ENCODE measurements at places on chromosomes 2 and 18. TPM values are rescaled to one million over a fixed set of nuclear protein-coding genes. Genes with fewer than 3 reads are reported as not detected.

Gene ENOSF1
- 68.3 TPM for polyA plus RNA-seq

Gene DSG4
- not detected for polyA plus RNA-seq

Gene SKOR2
- not detected for polyA plus RNA-seq

Gene C2orf15
- 0.03 TPM for polyA plus RNA-seq

Gene NDUFAF7
- 23.3 TPM for polyA plus RNA-seq

Gene ZRANB3
- 0.81 TPM for polyA plus RNA-seq

Gene PIEZO2
- polyA plus RNA-seq, result 0.07 TPM

Gene PARD6G
- polyA plus RNA-seq, result 2.9 TPM

Gene DBI
- 502 TPM for polyA plus RNA-seq

Gene MEX3C
- polyA plus RNA-seq, result 6.8 TPM

Gene GPR45
- polyA plus RNA-seq, result not detected

Gene REG3A
- polyA plus RNA-seq, result not detected

- H3K36me3 ChIP-seq, result no peaks in the 10 kb centered on the region
Measured at GRCh38 chr18:50849419-50849821, 29.5 kb upstream of the ME2 start.

GRCh38 chr2:214679736-214680135 is 129.7 kb downstream of the BARD1 start:
- no peaks in the 10 kb centered on the region for H3K36me3 ChIP-seq
- no peak for DNase-seq
- H3K27me3 ChIP-seq, result no peaks in the 10 kb centered on the region
- H3K4me1 ChIP-seq, result no peaks in the 10 kb centered on the region

- no peak overlapping the region for H3K4me3 ChIP-seq
- peaks cover 5% of the 10 kb centered on the region for H3K27me3 ChIP-seq
- DNase-seq, result no peak
- no peaks in the 10 kb centered on the region for H3K36me3 ChIP-seq
Measured at GRCh38 chr18:28183418-28184078, 6.6 kb upstream of the CDH2 start.

GRCh38 chr18:73563345-73563744 is 584.3 kb downstream of the FBXO15 start:
- H3K4me1 ChIP-seq, result no peaks in the 10 kb centered on the region
- H3K36me3 ChIP-seq, result no peaks in the 10 kb centered on the region
- no peak overlapping the region for H3K27ac ChIP-seq

DNA sequence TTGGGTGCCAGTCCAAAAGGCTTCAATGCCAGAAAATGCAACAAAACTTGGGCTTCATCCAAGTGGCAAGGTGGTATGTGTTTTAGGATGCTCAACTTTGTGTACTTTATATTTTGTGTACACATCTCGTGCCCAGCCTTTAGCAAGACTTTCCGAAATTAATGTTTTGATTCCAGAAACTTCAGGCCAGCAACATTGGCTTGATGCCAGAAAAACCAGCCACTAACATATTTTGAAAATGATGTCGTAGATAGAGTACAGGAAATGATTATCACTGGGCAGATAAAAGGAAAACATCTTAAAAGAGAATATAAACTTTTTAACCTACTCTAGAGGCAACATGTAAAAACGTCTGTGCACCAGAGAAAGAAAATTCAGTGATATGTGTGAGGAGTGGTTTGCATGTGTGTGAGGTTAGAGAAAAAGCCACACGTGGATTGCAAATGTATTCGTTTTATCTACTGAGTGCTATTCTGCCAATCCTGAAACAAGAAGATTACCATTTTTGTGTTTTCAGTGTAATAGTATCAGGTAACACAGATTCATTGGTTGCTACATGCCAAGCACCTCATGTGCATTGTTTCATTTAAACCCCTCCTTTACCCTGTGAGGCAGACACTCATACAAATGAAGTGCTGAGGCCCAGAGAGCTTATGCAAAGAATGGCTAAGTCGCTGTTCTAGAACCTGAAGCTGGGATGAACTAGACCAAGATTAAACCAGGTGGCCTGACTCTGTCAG is 264.8 kb downstream of the C1D start:
- no peak for DNase-seq
- H3K4me3 ChIP-seq, result no peak overlapping the region
- H3K4me1 ChIP-seq, result peaks cover 16% of the 10 kb centered on the region
- H3K36me3 ChIP-seq, result no peaks in the 10 kb centered on the region
- H3K27ac ChIP-seq, result peak overlapping the region; percentile 46

- H3K4me3 ChIP-seq, result no peak overlapping the region
- H3K27ac ChIP-seq, result no peak overlapping the region
- no peak for DNase-seq
- H3K4me1 ChIP-seq, result no peaks in the 10 kb centered on the region
- H3K36me3 ChIP-seq, result no peaks in the 10 kb centered on the region
Measured at GRCh38 chr2:45498661-45499550, 112.2 kb downstream of the SRBD1 start.

DNA sequence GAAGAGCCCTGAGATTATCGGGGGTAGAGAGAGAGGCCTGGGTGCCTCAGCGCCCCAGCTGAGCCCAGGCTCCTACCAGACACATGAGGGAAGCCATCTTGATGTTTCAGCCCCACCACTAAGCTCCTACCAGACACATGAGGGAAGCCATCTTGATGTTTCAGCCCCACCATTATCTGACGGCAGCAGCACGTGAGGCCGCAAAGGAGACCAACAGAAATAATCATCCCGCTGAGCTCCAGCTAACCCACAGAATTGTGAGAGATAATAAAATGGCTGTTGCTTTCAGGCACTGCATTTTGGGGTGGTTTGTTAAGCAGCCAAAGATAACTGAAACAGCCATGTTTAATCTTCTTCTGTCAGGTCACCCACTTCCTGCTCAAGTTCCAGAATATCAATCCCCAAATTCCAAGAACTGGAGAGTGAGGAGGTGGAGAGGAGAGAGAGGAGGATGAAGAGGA is 29.3 kb upstream of the SOS1 start:
- H3K36me3 ChIP-seq, result no peaks in the 10 kb centered on the region
- no peaks in the 10 kb centered on the region for H3K4me1 ChIP-seq
- H3K27ac ChIP-seq, result no peak overlapping the region
- no peaks in the 10 kb centered on the region for H3K27me3 ChIP-seq
- no peak for DNase-seq

- no peaks in the 10 kb centered on the region for H3K4me1 ChIP-seq
- H3K27ac ChIP-seq, result no peak overlapping the region
Measured at GRCh38 chr2:169072163-169072925, 3.0 kb downstream of the DHRS9 start.

DNA sequence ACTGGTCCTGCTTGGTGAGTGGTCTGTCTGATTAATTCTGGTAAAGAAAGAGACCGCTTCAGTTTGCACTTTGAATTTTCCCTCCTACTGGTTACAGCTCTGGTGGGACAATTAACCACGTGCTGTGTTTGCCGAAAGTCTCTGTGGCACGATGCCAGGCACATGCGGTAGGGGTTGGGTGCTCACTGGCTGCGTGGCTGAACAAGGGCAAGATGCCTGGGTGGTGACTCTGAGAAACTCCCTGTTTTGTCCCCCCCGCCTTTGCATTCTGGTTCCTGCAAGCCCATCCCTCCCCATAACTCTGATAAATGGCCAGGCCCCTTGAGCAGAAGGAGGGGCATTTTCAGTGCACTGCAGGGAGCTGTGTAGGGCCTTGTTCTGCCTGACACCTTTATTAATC is 206.1 kb downstream of the TFCP2L1 start:
- peaks cover 17% of the 10 kb centered on the region for H3K4me1 ChIP-seq
- no peak for DNase-seq

GRCh38 chr2:9310377-9310776 is 103.8 kb downstream of the ASAP2 start:
- no peaks in the 10 kb centered on the region for H3K27me3 ChIP-seq
- no peak overlapping the region for H3K4me3 ChIP-seq
- peaks cover 45% of the 10 kb centered on the region for H3K4me1 ChIP-seq
- peak overlapping the region; percentile 61 for H3K27ac ChIP-seq

GRCh38 chr2:108634576-108635160 is 84.6 kb upstream of the RANBP2 start:
- H3K27me3 ChIP-seq, result no peaks in the 10 kb centered on the region
- H3K27ac ChIP-seq, result peak overlapping the region; percentile 59
- no peak for DNase-seq
- no peak overlapping the region for H3K4me3 ChIP-seq
- H3K36me3 ChIP-seq, result no peaks in the 10 kb centered on the region

GRCh38 chr2:120018549-120018948 is 5.7 kb downstream of the EPB41L5 start:
- peaks cover 4% of the 10 kb centered on the region for H3K36me3 ChIP-seq
- H3K4me3 ChIP-seq, result no peak overlapping the region
- no peak for DNase-seq
- peaks cover 11% of the 10 kb centered on the region for H3K4me1 ChIP-seq
- no peak overlapping the region for H3K27ac ChIP-seq

- DNase-seq, result no peak
- no peaks in the 10 kb centered on the region for H3K36me3 ChIP-seq
- H3K4me3 ChIP-seq, result no peak overlapping the region
- H3K27ac ChIP-seq, result no peak overlapping the region
Measured at GRCh38 chr18:39685303-39685902, 2119.8 kb upstream of the CELF4 start.

GRCh38 chr2:202529389-202529788 is 105.4 kb upstream of the FAM117B start:
- no peak for DNase-seq
- H3K27ac ChIP-seq, result no peak overlapping the region
- H3K4me3 ChIP-seq, result no peak overlapping the region
- H3K36me3 ChIP-seq, result peaks cover 15% of the 10 kb centered on the region
- H3K4me1 ChIP-seq, result no peaks in the 10 kb centered on the region
- H3K27me3 ChIP-seq, result no peaks in the 10 kb centered on the region

- H3K4me1 ChIP-seq, result no peaks in the 10 kb centered on the region
- no peaks in the 10 kb centered on the region for H3K27me3 ChIP-seq
- H3K4me3 ChIP-seq, result no peak overlapping the region
- no peak overlapping the region for H3K27ac ChIP-seq
Measured at GRCh38 chr2:212726403-212726802, 187.8 kb upstream of the ERBB4 start.

DNA sequence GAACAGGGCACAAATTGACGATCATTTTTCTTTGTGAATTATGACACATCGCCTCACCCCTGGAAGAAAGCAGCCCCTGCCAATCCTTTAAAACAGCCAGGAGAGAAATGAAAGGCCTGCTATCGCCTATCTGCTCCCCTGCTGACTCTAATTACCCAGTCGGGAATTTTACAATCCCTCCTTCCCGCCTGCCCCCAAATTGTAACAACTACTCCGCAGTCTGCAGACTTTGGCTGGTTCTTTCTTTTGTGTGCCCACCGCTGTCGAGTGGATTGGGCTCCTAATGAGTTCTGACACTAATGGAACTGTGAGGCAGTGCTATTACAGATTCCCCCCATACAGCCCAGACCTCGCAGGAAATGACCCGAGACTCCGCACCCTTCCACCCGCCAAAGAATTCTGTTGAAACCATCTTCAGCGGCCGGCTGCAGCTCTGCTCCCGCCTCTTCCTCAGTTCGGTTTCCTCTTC is 281.2 kb upstream of the PARD3B start:
- peaks cover 4% of the 10 kb centered on the region for H3K27me3 ChIP-seq
- H3K36me3 ChIP-seq, result no peaks in the 10 kb centered on the region
- no peak overlapping the region for H3K27ac ChIP-seq
- no peak overlapping the region for H3K4me3 ChIP-seq

GRCh38 chr2:61405813-61406212 is 65.1 kb downstream of the USP34 start:
- peaks cover 16% of the 10 kb centered on the region for H3K36me3 ChIP-seq
- H3K27me3 ChIP-seq, result no peaks in the 10 kb centered on the region
- DNase-seq, result no peak
- no peak overlapping the region for H3K4me3 ChIP-seq
- no peak overlapping the region for H3K27ac ChIP-seq
- H3K4me1 ChIP-seq, result no peaks in the 10 kb centered on the region

- H3K27ac ChIP-seq, result peak overlapping the region; percentile 60
- peaks cover 34% of the 10 kb centered on the region for H3K4me1 ChIP-seq
- H3K4me3 ChIP-seq, result no peak overlapping the region
- H3K36me3 ChIP-seq, result no peaks in the 10 kb centered on the region
- peak; percentile 43 for DNase-seq
Measured at GRCh38 chr2:46780411-46780800, 135.2 kb downstream of the MCFD2 start.

DNA sequence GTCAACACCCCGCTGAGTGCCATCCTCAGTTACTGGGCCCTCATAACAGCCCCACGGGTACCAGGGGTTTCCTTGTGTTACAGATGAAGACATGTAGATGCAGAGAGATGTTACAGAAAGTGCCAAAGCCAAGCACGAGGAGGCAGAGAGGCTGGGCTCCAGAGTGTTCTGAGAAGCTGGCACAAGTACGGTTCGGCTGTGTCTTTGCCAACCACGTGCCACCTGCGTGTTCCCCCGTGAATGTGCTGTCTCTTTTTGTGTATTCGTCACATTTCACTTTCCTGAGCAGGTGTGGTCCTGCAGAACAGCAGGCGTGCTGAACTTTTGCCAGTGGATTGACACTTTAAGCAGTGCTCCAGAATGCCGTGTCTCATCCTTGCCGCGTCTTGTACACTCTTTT is 124.6 kb downstream of the NCK2 start:
- DNase-seq, result no peak
- H3K27me3 ChIP-seq, result no peaks in the 10 kb centered on the region
- H3K4me3 ChIP-seq, result no peak overlapping the region
- H3K4me1 ChIP-seq, result peaks cover 7% of the 10 kb centered on the region
- H3K27ac ChIP-seq, result no peak overlapping the region
- no peaks in the 10 kb centered on the region for H3K36me3 ChIP-seq

DNA sequence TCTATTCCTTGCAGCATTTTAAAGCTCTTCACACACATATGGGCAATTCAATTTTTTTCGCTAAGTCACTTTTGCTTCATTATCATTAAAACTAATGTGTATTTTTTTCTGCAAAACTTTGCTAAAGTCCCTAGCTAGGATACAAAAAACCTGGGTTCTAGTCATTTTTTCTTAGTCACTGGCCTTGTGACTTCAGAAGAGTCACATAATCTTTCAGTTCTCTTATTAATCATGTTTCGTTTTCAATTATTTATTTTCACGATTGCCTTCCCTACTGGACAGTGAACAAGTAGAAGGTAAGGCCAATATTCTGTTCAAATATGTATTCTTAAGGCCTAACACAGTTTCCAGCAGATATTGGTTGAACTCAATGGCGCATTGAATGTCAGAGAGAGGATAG is 60.9 kb upstream of the CYRIA start:
- no peaks in the 10 kb centered on the region for H3K4me1 ChIP-seq
- no peak overlapping the region for H3K4me3 ChIP-seq
- H3K27ac ChIP-seq, result no peak overlapping the region
- H3K36me3 ChIP-seq, result no peaks in the 10 kb centered on the region
- no peaks in the 10 kb centered on the region for H3K27me3 ChIP-seq

DNA sequence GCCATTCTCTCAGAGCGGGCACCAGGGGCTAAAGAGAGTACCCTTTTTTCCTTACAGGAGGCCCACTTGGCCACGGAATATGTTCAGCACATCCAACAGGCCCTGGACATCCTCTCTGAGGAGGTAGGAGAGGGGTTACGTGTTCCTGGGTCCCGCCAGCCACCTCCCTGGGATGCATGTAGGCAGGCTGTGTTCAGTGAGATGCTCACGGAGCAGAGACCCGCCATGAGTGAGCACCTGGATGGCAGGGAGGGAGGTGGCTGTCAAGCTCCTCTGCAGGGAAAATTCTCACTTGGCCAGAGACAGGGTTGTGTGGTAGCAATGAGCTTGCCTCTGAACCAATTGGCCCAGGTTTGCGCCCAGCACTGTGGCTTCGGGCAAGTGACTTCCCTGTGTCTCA is 123.1 kb upstream of the PPP1CB start:
- H3K4me1 ChIP-seq, result peaks cover 54% of the 10 kb centered on the region
- no peaks in the 10 kb centered on the region for H3K36me3 ChIP-seq
- DNase-seq, result no peak
- no peaks in the 10 kb centered on the region for H3K27me3 ChIP-seq
- no peak overlapping the region for H3K4me3 ChIP-seq

- no peaks in the 10 kb centered on the region for H3K36me3 ChIP-seq
- no peak for DNase-seq
- H3K4me3 ChIP-seq, result no peak overlapping the region
- H3K27me3 ChIP-seq, result no peaks in the 10 kb centered on the region
- H3K4me1 ChIP-seq, result no peaks in the 10 kb centered on the region
Measured at GRCh38 chr2:18055290-18055689, 176.8 kb downstream of the KCNS3 start.
